ENCODE measurements at places on chromosomes 7 and 10.
A peak's percentile ranks its signal among the peaks of the same experiment; 100 is the strongest.

- H3K4me1 ChIP-seq, result no peaks in the 10 kb centered on the region
- no peaks in the 10 kb centered on the region for H3K36me3 ChIP-seq
- H3K4me3 ChIP-seq, result no peak overlapping the region
- no peak for DNase-seq
These were observed 26.8 kb downstream of the CFAP69 start for GRCh38 chr7:90271753-90272152.

DNA sequence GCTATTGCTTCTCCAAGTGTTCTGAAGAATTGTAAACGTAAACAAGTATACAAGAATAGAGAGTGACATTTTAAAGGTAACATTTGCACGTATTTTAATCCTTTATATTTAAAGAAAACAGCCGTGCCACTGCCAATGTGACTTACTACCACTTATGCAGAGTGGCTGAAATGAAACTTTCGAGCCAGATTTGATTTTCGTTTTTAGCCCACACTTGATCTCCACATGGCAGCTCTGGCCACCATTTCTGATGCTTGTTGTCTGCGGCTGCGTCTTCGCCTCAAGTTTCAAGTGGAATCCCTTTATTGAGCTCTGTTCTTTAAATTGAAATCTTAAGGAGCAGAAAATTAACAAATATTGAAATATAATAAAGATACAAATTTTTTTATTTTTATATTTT lies 70.0 kb downstream of the ELAPOR2 start:
- H3K27me3 ChIP-seq, result no peaks in the 10 kb centered on the region
- no peaks in the 10 kb centered on the region for H3K4me1 ChIP-seq
- no peaks in the 10 kb centered on the region for H3K36me3 ChIP-seq
- no peak overlapping the region for H3K4me3 ChIP-seq
- DNase-seq, result no peak
- no peak overlapping the region for H3K27ac ChIP-seq

DNA sequence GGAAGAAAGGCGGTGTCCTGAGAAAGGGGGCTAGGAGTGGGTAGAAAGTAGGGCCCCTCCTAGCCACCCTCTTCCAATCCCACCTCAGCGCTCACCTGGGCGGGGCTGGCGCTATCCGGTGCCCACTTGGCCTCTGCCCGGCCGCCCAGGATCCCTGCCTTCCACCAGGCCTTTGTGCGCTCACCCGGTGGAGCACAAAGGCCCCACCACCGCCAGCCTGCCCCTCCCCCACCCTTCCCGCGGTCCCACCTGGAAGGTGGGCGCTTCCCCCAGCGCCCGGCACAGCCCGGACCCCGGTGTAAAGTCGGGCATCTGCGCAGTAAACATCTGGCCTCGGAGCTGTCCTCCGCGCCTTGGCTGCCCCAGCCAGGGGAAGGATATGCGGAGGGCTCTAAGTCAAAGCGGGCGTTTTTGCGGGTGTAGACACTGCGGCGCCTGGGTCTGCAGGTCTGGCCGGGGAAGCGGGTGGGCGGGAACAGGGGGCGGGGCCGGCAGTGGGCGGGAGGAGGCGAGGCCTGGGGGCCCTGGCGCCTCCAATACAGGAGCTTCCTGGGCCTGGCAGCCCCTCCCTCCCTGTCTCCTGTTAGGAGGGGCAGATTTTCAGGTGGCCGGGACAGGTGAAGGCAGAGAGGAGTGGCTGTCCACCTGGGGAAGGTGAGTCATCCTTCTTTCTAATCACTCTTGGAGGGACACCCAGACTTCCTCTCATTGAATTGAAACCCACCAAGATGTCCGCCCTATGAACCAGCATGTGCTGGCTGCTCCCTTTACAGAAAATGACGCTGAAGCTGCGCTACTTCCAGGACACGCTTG lies 49.3 kb downstream of the PNLIPRP2 start:
- H3K4me3 ChIP-seq, result no peak overlapping the region
- no peaks in the 10 kb centered on the region for H3K27me3 ChIP-seq

GRCh38 chr7:99504281-99504602 lies 220 bp upstream of the ZKSCAN5 start:
- no peak for DNase-seq
- peaks cover 33% of the 10 kb centered on the region for H3K4me1 ChIP-seq
- H3K27me3 ChIP-seq, result no peaks in the 10 kb centered on the region
- H3K27ac ChIP-seq, result peak overlapping the region; percentile 92
- no peaks in the 10 kb centered on the region for H3K36me3 ChIP-seq
- peak overlapping the region; percentile 91 for H3K4me3 ChIP-seq

DNA sequence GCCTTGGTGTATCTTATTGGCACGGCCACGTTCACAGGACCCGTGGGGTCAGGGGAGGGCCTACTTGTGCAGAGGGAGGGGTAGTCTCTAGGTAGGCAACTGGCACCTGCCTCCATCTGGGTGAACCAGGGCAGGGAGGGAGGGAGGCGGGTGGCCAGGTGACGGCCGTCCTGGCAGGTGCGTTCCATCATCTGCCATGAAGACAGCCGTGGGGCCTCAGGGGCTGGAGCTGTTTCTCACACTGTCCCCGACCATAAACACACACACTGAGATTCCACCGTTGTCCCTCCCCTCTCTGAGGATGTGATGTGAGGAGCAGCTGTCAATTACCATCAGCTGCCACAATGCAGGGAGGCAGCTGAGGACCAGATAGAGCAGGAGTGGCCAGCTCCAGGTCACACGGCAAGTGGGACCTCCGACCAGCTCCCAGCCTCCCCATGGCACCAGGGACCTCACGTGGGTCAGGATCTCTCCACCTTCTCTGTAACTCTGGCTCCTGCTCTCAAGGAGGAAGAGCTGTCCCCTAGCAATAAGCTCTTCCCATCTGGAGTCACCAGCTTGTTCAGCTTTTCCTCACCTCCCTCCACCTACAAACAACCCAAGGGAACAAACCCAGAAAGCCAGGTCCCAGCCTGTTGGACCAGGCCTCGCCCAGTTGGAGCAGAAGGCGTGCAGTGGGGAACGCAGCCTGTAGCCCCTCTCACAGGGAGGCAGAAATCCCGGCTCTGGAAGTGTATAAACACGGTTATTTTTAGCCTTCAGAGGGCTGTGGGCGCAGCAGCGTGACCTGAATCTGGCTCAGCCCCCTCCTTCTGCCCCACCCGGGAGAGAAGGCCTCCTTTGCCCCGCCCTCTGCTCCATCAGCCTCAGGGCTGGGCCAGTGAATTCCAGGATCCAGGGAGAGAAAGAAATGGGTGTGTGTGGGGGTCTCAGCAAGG lies 33.1 kb downstream of the ZMIZ1 start:
- H3K4me1 ChIP-seq, result peaks cover 15% of the 10 kb centered on the region
- DNase-seq, result no peak
- no peak overlapping the region for H3K27ac ChIP-seq

DNA sequence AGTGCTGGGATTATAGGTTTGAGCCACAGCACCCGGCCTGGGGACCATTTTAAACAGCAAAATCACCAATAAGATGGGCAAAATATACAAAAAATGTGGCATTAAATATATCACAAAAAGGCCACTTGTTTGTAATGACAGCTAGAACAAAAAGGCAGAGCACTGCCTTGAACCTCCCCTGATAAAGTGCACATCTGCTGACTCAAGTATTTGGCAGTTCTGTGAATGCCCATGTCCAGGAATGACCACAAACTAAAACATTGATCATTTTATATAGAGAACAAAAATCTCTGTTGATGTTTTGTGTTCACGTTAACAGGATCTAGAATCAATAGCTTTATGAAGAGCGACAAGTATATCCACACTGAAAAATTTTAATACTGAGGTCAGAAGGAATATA lies 21.5 kb downstream of the HERC4 start:
- H3K4me1 ChIP-seq, result peaks cover 6% of the 10 kb centered on the region
- H3K4me3 ChIP-seq, result no peak overlapping the region
- no peak overlapping the region for H3K27ac ChIP-seq
- no peak for DNase-seq
- H3K27me3 ChIP-seq, result no peaks in the 10 kb centered on the region

- no peaks in the 10 kb centered on the region for H3K36me3 ChIP-seq
- no peak overlapping the region for H3K4me3 ChIP-seq
- no peaks in the 10 kb centered on the region for H3K4me1 ChIP-seq
- no peak overlapping the region for H3K27ac ChIP-seq
- peaks cover 5% of the 10 kb centered on the region for H3K27me3 ChIP-seq
- no peak for DNase-seq
These were observed 113.5 kb downstream of the SORBS1 start for GRCh38 chr10:95447685-95448084.

Measured in CD4-positive, CD25-positive, alpha-beta regulatory T cell (primary cell).